ENCODE measurements at places on chromosomes 2 and 18.
A peak's percentile ranks its signal among the peaks of the same experiment; 100 is the strongest.

DNA sequence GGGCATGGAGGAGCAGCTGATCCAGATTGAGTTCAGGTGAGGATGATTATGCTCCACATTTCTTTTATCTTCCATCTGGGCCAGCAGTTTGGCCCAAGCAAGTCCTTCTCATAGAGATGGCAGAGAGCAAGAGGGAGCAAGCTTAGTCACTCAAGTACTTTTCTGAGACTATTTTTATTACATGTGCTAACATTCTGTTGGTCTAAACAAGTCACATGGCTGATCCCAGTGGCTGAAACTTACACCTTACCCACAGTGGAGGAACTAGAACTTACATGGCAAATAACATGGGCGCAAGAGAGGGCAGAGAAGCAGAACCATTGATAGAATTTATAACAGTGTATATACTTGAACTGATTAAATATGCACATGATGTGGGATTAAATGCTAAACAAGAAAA, 105.7 kb downstream of the KYNU start:
- no peak for DNase-seq

GRCh38 chr2:11530864-11531465, 2.9 kb upstream of the GREB1 start:
- no peak for DNase-seq

- DNase-seq: no peak
Measured at GRCh38 chr2:240646176-240646899, 21.1 kb downstream of the GPR35 start.

DNA sequence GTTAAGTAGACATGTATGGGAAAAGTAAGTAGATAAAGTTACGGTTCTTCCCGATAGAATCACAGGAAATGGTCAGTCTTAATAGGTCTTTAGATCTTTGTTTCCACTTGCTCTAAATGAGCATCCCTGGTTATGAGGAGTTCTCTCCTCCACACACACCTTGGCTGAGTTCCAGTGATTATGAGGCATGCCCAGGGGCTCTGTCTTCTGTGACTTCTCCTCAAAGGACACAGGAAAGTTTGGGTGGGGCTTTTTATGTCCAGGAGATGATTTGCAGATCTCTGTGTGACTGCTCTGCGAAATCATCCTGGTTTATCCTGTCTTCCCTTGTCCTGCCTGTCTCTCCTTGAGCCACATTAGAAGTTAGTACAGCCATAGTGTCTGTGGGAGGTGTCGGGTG, 83.9 kb upstream of the EML6 start:
- DNase-seq: peak; percentile 7

DNA sequence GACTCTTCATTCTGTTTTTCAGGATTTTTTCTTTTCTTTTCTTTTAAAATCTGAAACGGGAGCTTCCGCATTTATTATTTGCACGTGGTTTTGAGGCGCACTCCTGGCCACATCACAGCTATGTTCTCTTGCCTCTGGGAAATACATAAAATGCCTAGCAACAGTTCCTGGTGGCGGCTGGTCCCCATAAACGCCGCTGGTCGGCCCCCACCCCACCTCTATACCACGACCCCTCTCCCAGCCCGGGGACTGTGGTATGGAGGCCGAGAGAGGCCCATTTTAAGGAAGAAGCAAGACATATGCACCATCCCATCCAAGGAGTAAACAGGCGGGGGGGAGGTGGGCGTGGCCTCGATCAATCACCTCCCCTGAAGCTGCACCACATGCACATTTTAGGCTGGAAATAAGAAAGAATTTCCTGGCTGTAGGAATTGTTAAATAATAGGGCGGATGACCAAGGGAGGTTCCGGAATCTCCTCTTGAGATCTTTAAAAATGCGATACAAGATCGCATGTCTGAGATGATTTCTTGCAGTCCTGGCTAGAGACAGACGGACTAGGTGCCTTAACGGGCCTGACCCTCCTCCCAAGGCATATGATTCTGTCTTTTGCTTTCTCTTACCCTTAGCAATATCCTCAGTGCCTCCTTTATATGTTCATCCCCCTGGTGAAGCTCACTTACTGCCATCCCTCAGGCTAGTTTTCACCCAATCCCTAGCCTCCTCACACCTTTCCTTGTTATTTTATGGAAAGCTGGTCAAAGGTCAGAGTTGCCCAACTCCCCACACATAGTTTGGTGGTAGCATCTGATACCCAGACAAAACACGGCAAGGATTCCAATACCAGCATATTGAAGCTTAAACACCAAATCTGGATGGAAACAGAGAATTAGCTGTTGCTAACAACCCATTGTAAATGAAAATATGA, 82.4 kb downstream of the BCL2 start:
- no peak for DNase-seq

GRCh38 chr2:112784199-112785189, at the start of gene IL1A:
TSS of gene IL1A (minus strand) at chr2:112784493. CDS start at chr2:112783770, 723 bp downstream.
- no peak for DNase-seq

DNA sequence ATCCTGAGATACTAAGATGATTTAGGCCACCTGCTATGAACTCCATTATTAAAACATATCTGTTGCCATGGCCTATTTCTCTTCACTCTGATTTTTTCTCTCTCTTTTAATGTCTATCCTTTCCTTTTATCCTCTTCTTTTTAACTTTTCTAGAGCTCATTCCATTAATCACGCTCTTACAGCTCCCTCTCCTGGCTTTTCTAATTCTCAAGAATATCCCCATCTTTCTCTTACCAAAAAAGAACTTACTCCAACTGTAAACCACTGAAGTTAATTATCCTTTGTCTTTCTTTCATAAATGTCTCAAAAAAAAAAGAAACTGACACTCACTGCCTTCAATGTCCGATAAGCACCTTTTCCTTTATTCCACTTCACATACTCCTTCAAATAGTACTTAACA, 7.9 kb downstream of the PPP3R1 start:
- no peak for DNase-seq

- no peak for DNase-seq
Measured at GRCh38 chr2:114800371-114800770, 357.9 kb downstream of the DPP10 start.

GRCh38 chr18:9905401-9905922, 8.4 kb upstream of the VAPA start:
- no peak for DNase-seq
